ENCODE measurements at places on chromosomes 5 and 9.
A peak's percentile ranks its signal among the peaks of the same experiment; 100 is the strongest.

DNA sequence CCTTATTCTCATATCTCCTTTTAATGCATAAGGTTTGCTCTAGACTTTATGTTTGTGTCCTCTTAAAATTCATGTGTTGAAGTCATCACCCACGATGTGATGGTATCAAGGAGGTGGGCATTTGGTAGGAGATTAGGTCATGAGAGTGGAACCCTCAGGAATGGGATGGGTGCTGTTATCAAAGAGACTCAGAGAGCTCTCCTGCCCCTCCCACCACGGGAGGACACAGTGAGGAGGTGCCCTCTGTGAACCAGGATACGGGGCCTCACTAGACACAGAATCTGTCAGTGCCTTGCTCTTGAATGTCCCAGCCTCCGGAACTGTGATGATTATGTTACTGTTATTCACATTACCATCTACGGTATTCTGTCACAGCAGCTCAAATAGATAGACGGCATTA, 359.0 kb downstream of the IRX1 start:
- DNase-seq = no peak

DNA sequence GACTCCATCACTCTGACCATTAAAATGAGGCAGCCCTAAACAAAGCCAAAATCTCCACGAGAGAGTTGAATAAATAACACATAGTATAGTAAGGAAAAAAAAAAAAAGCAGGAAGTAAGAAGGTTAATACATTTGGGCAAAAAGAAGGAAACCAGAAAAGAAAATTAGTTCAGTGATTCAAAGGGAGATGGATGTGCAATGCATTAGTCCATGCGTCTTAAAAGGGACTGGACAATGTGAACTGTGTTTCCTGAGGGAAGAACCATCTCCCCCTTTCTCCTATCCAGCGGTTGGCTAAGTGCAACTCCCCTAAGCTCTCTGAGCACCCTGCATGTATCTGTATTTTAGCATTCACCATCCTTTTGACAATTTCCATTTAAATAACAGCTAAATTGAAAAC, 1.4 kb downstream of the ANKRA2 start:
- no peak for DNase-seq

DNA sequence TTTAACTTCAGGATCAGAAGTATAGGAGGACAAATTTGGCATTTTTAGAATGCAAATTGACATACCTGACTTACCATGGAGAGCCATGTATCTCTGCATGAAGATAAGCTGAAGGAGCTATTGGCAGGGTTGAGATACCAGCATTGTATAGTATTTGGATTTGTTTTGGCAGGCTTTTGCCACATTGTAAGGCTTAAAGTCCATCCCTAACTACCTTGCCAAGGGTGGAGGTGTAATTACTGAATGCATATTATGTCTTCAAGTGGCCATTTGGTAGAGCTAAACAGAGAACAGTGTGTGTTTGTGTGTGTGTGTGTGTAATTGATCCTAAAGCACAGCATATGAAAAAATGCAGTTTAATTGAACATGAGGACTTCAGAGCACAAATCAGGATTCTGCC, 324.7 kb downstream of the FAM170A start:
- DNase-seq = no peak

GRCh38 chr5:124061068-124061430, 549.1 kb downstream of the CSNK1G3 start:
- peak; percentile 21 for DNase-seq

GRCh38 chr9:12666813-12667212, 26.4 kb upstream of the TYRP1 start:
- no peak for DNase-seq

DNA sequence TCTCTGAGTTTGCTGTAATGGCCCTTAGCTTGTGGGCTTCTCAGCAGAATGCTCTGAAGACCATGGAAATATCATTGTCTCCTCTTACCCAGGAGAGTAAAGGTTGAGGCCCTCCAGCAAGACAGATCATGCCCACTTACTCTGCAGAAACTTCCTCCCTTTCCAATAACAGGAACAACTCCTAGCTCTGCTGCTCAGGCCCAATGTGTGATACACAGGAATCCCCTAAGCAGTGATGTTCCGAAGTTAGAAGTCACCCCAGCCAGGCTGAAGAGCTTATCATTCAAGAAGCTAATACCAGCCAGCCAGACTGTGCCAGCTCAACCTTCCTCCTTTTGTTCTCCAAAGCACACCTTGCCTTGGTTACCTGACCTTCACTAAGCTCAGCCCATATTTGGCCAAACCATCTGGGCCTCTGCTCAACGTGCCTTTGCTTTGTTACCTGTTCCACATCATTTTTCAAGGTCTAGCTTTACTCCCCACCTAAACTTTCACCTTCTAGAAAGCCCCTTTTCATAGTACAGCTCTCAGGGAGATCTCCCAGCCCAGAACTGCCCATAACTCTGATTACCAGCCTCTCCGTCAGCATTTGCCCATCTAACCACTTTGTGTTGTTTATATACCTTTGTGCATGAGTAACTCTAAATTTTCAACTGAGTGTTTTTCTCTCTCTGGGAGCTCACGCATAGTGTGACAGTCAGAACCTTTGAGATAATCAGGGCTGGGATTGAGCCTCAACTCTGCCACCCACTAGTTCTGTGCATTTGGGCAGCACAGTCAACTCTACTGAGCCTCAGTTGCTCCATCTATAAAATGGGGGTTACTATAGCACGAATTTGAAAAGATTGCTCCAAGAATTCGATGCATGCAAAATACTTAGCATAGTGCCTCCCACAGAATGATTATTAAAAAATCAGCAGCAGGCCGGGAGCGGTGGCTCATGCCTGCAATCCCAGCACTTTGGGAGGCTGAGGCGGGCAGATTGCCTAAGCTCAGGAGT, 107.6 kb upstream of the CPEB4 start:
- no peak for DNase-seq

DNA sequence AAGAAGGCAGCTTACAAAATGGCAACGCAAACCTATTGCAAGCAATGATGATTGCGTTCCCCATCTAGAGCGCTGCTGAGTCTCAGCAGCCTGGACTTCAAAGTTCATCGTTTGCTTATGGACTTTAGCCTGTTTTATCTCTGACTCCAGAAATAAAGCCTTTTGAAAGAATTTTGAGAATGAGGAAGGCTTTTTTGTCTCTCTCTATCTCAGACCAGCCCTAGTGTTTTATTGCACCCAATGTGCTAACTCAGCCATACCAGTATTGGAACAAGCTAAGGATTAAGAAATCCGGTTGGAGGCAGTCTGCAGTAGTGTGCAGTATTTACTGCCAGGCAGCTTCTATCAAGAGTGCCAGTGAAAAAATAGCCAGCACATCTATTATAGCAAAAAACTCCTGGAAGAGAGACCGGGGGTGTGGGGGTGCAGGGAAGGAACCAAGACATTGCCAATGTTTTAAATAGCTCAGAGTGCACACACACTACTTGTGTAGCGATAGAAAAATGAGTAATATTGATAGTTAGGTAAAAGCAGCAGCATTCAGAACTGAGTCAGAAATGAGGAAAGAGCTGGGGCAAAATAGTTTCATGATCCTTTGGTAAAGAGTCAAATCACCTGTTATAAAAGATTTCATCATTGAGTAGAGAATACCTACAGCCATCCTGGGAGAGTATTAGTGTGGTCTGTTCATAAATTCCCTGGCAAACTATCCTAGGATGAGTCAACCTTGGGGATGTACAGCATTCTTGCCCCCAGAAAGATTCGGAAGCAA, 219.0 kb downstream of the ZNF608 start:
- DNase-seq = no peak

DNA sequence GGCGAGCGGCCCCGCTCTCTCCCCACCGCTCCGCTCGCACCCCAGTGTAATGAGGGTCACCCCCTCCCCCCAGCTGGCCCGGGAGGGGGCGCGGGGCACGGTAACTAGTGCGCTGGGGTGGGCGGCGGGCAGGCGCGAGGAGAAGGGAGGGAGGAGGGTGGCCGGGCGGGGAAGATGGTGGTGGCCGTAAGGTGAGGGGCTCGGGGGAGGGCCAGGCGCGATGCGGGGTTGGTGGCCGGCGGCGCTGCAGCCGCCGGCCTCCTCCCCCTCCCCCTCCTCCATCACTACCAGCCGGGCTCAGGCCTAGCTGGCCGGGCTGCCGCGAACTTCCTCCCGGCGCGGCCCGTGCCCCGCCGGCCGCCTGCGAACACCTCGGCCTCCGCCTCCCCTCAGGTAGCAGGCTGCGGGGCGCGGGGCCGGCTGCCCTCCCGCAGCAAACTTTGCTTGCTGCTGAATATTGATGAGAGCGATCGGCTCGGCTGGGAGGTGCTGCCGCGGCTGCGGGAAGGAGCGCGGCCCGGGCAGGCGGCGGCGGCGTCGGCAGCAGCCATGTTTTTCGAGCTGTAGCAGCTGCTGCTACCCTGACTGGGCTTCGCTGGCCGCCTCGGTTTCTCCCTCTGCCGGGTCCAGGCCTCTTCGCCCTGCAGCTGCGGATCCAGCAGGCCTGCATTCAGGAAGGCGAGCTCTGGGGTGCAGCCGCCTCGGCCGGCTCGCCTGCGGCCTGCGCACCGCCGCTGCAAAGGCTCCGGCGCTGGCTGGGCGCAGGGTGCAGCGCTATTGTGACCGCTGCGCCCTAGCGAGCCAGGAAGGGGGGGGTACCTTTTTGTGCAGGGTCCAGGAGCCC, 502 bp downstream of the NSD1 start:
- no peak for DNase-seq

- DNase-seq = no peak
These were observed 990.6 kb upstream of the TYRP1 start for GRCh38 chr9:11702548-11702947.

- DNase-seq = no peak
These were observed 60.0 kb downstream of the TMOD1 start for GRCh38 chr9:97561501-97561900.

DNA sequence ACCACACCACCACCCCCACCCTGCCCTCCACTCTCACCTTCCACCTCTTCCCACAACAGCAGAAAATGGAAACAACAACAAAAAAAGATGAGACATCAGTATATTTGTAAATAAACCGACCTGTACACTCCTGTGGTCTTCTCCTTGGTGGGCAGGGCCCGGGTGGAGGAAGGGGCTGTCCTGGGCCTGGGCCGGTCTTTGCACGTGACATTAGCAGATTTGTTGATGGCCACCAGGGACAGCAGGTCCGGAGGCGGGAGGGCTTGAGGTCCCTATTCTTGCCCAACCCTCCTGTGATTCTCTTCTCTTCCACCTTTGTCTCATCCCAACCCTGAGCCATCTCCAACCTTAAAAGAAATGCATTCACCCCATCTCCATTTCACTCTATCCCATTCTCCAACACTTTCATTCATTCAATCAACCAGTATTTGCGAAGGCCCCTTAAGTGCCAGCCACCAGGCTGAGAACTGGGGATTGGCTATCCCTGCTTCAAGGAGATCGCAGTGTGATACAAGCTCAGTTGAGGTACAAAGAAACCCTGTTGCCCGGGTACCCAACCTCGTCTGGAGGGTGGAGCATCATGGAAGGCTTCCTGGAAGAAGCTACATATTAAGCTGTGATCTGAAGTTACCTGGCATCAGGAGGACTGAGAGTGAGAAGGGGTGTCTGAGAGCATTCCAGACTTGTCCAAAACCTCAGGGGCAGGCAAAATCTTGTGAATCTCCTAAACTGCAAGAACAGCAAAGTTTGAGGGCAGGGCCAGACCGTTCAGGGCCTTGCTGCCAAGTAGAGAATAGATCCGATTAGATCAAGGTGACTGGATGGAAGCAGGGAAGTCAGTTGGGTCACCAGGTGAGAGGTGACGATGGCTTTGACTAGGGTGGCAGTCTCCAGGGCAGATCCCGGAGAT, 87.4 kb downstream of the LMX1B start:
- DNase-seq = no peak

DNA sequence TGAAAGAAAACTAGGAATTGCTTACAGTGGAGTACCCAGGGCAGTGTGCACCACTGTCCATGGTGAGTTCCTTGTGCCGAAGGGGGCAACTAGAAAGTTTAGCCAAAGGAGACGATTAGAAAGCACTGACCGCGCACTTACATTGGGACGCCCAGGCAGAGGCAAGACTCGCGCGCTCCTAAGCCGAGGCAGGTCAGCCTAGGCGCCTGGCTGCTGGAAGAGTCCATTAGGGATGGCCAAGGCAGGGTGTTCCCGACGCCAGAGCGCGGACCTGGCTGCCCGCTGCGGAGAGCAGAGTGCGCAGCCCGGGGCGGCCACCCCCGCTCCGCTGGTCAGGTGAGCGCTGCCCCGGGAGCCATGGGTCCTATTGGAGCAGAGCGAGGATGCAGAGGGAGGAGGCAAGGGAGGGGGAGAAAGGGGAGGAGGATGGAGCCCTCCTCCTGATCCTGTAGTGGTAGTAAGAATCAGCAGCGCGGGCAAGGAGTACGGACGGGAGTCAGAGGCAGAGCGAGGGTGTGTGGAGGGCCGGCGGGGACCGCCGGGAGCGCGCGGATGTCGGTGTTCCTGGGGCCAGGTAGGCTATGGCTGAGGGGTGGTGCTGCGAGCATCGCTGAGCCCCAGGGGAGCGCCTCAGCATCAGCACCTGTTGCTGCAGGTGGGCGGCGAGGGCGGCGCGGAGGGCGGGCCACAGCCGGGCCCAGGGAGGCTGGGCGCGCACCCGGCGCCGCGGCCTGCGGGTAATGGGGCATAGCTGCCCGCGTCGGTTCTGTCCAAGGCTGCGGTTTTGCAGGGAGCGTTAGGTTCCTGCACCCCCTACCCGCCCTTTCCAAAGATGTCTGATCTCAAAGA, at the start of gene ADGRV1:
TSS of gene ADGRV1 (plus strand) at position 454 of the 849 bp plus-strand sequence. CDS start at position 553, 99 bp downstream.
- peak; percentile 6 for DNase-seq

DNA sequence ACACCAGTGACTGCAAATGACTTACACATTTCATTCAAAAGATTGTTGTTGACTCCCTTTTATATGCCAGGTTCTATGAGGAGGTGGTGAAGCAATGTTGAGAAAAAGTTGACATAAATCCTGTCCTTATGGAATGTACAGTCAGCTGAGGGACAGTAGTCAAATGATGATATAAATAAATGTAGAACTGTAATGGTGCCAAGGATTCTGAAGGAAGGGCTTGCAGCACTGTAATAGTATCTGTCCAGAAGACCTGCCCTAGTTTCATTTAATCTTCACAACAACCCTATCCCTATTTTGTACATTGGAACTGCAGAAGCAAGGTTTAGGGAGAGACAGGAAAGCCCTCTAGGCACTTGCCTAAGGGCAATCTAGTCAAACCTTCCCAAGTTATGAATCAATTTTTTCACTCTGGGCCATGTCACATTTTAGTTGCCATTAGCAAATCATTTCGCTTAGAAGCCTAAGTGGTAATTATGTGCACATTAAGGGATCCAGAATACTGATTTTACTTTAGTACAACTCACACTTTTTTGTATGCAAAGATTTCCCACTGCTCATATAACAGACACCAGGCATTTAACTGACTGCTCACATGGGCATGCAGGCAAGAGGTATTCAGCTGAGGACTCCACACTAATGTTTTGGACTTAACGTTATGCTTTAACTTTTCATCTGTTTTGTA, 34.5 kb upstream of the LIFR start:
- DNase-seq = no peak

GRCh38 chr5:71652803-71653543, 65.8 kb downstream of the MCCC2 start:
- no peak for DNase-seq
